ENCODE measurements at places on chromosomes 5 and 9.

- no peak for DNase-seq
Measured at GRCh38 chr5:166488560-166488959, 1802.9 kb upstream of the WWC1 start.

- DNase-seq: no peak
Measured at GRCh38 chr9:111948951-111949350, 52.3 kb downstream of the UGCG start.

DNA sequence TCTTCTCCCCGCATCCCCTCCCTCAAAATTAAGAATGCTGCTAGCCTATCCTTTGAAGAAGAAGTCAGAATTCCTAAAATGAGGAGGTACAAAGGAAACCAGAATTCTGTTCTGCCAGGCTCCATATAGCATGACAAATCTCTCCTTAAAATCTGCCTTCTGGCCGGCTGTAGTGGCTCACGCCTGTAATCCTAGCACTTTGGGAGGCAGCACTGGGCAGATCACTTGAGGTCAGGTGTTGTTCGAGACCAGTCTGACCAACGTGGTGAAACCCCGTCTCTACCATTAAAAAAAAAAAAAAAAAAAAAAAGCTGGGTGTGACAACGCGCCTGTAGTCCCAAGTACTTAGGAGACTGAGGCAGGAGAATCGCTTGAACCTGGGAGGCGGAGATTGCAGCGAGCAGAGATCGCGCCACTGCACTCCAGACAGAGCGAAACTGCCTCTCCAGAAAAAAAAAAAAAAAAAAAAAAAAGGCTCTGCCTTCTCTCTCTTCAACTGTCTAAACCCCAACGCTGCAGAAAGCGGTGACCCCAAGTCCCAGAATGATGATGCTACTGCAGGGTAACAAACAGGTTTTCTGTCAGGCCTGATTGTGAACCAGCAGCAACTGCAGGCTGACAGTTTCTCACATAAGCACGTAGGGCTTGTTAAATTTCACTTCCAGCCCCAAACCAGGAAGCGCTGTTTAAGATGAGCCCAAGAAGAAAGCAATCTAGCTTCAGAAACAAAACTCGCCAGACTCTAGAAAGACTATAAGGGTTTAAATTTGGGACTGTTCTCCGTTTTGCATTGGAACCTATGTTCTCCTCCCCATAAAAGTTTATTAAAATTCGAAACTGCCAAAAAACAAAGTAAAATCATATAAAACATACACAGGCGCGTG lies 963 bp upstream of the CAST start:
- DNase-seq: peak; percentile 50

GRCh38 chr9:136717399-136717798 lies 5.0 kb downstream of the DIPK1B start:
- DNase-seq: no peak

DNA sequence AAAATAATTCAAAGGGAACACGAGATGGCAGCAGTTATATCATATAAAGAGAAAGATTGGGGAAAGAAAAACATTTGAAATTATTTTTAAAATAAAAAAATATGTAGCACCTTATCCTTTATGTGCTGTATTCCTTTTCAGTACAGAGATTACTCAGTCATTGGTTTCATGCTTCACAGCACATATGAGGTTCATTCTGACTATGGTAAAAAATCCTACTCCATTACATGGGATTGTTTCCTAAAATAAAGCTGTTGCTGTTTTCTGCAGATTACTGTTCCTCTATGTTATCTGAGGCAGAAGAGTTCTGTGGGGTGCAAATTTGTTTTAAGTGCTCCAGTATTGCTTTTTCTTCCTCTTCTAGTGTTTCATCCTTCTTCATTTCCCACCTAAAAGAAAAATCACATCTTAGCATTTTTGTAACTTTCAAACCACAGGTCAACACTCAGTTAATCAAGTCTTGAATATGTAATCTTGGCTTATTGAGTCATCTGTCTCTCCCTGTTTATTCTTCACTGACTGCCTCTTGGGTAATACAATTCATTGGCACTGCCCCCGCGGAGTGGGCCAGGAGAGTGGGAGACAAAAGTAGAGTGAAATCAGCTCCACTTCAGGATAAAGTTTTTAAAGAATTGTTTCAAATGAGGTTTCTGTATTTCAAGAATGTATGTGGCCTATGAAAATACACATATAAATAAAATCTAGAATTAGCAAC lies 412.5 kb upstream of the POU5F2 start:
- DNase-seq: no peak

DNA sequence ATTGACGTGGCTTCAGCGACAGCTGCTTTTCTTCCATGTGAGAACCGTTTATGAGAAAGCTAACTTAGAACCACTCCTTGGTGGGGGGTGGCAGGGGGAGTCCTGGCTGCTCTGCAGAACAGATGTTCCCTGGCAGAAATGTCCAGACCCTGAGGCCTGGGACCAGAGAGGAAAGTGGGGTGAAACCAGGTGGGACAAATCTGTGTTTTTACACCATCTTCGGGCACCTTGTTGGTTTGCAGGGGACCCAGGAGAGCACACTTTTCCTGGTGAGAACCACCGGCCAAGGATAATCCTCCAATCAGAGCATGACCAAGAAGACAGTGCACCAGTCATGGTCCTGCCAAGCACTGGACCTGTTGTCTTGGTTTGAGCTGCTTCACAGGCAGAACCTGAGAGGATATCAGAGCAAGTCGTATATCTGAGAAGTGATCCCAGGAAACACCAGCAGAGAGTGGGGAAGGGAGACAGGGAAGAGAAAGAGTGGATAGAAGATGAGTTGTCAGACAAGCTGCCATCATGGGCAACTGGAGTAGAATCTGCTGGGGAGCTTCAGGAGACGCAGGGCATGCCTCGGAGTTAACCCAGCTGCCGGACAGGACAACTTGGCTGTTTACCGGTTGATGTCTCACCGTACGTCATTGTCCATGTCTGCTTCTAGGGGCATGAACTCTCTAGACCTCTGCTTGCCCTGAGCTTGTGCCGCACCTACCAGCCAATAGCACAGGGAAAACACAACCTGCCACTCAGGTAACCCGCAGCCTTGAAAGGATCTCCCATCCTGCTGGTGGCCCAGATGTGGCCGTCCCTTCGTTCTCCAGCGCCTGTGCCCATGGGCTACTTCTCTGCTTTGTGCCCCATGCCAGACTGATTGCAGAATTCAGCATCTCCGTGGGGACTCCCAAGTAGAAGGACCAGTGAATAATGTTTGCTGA lies 178.4 kb upstream of the MVB12B start:
- DNase-seq: no peak

GRCh38 chr5:147674411-147674810 lies 108.1 kb downstream of the JAKMIP2 start:
- no peak for DNase-seq

DNA sequence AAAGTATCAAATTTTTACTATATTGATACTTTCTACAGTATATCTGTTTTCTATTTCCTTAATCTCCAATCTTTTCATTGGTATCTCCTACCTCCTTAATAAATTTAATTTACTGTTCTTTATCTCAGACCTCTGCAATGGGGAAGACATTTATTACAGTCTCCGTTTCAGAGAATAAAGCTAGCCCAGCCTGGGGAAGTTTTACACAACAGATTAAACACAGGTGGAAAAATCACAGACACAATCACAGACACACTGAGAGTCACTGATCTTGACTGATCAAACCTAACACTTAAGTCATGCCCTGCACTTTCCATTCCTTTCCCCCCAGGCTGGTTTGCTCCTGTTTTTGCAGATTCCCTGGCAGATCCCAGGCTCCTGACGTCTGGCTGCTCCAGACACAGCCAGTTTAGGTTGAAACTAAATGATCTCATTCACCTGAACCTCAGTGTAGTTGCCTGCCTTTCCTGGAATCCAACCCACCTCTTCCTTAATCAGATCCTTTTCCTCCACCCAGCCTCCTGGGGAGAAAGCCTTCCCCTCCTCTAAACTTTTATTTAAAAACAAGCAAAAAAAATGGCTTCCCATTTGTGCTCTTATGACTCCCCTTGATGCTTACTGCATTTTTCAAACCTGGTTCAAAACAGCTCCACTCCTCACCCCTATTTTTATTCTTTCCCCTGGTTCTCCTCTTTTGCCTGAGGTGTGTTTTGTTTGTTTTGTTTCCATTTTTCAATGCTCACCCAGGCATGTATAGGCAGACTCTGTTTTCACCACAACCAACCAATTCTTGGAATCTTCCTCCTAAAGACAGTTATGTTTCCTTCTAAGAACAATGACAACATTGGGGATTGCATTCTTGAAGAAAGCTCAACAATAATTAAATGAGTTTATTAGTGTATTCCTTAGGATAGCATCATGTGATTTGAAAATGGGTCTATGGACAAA lies 29.5 kb upstream of the OSMR start:
- peak; percentile 47 for DNase-seq

GRCh38 chr9:86005253-86005775 lies 64.4 kb downstream of the NAA35 start:
- no peak for DNase-seq

- DNase-seq: no peak
Measured at GRCh38 chr9:93821307-93821703, 133.8 kb downstream of the BARX1 start.

GRCh38 chr9:134185536-134186011 lies 21.2 kb upstream of the RNU6ATAC start:
- no peak for DNase-seq

DNA sequence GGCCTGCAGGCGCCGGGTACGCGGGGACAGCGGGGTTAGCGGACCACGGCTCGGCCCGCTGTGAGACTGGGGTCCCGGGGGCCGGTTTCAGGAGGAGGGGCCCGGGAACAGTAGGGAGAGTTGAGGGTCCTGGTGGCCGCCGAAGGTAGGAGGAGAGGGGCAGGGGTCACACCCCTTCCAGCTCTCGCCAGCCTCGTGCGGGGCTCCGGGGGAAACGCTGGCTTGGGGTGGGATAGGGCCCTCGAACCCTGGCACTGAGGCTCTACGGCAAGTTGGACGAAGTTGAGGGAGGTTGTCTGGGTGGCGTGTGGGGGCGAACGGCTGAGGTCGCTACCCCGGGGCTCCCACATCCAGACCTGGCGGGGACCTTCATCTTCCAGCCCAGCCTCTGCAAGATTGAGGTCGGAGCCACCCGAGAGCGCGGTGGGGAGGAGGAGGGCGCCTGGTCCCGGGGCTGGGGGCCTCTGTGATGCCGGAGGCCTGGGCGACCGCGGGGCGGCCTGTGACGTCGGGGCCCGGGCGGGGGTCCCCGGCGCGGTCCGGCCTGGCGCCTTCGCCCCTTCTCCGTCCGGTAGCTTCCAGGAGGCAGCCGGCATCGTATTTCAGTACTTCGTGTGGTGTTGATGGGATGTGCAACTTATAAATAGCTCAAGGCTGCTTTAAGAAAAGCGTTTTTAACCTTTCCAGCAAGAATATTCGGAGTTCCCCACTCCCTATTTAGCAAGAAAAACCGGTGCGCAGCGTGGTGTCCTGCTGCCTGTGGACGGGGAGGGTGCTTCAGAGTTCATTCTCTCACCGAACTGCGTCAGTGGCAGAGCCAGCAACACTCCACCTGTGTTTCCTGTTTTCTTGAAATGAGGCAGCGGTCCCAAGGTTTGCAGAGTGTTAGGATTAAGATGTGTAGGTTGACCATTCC lies 902 bp downstream of the HABP4 start:
- peak; percentile 63 for DNase-seq

DNA sequence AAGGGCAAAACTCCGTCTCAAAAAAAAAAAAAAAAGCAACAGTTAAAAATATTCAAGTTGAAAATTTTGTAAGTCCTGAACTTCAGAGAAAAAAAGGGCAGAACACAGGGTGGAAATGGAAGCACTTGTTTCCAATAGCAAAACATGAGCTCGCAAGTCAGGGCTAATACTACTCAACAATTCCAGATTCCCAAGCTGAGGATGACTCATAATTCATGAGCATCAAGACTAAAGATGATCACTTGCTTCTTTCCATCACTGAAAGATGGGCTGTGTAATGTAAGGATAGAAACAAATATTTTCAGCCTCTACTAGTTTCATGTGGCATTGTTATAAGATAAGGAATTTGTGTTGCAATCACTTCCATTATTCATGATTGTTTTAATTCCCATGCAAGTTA lies 33.5 kb upstream of the FST start:
- DNase-seq: peak; percentile 29

DNA sequence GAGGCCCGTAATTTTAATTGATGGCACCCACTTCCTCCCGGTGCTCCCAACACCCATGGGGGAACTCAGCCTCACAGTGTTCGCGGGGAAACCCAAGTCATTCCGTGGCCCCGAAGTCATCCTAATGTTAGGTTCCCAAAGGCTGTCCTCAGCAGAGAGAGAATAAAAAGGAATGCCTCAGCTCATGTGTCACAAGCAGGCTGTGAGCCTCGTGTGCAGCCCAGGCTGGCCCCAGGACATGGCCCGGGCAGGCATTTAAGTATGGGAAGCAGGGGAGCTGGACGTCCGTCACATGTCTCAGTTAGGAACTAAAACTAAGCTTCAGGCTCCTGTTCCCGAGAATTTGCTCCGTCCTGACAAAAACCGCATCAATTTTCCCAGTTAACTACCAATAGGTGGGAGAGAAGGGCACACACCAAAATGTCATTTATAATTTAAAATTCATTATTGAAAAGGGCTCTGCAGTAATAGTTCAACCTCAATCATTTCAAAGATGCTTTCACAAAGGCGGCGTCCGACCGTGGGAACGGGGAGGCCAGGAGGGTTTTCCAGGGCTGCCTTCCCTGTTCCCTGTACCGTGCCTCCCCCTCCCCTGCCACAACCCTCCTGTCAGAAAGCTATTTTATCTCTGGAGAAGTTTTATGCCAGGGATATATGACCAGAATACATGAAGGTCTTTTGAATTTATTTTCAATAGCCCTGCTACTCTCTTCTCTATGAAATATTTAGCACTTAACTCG lies 137.3 kb downstream of the FSTL4 start:
- no peak for DNase-seq

DNA sequence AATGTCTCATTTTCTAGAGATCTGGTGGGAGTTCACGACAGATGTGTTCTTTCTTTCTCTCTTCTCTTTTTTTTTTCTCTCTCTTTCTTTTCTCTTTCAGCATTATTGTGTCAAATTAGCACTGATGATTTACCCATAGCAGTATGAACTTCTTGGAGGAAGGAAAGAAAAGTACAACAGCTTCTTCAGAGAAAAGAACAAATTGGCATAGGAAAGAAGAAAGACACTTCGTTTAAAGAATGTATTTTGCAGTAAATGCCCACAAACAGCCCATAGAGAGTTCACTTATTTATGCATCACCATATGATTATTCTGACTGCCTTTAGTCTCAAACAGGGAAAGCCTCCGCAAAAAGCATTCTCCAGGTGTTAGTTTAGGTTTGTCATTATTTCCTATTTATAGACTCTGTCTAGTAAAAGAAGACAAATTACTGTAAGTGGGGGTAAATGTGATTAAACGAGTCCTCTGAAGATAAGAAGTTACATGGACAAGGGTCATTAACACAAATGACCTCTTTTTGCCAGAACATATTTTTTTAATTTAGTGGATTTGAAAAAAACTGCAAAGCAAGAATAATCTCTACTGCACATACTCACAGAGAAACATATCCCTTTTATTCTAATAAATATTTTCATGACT lies 68.0 kb downstream of the POU5F2 start:
- DNase-seq: no peak

- no peak for DNase-seq
Measured at GRCh38 chr9:105319202-105319813, 74.9 kb downstream of the SLC44A1 start.

All from RWPE1 (cell line).